ENCODE measurements at places on chromosomes 2 and 18.

DNA sequence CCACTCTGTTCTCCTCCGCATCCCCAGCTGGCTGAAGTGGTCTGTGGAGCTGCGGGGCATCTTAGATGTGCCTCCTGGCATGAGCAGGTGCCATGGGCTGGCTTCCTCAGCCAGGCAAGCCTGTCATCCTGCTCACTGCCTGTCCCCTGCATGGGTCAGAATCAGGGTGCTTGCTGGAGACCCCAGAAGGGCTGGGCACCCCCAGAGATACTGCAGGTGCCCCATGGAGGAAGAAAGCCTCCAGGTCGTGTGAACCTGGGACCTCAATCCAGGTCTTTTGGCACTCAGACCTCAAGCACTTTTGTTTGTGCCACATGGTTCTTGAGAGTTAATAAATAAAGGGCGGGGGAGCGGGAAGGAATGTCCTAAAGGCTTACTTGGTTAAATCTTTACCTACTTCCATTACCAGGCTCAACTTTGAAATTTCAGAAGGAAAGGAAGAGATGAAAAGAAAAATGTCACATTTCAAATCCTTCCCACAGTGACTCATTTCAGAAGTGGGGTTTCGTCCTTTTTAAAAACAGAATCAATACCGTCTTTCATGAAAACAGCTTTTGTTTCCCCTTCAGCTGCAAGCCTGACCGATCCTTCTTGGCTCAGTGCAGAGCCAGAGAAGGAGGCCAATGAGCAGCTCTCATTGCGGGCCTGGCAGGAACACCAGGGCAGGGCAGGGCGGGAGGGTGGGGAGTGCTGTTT lies 69.9 kb downstream of the RHOB start:
- peak; percentile 45 for DNase-seq

DNA sequence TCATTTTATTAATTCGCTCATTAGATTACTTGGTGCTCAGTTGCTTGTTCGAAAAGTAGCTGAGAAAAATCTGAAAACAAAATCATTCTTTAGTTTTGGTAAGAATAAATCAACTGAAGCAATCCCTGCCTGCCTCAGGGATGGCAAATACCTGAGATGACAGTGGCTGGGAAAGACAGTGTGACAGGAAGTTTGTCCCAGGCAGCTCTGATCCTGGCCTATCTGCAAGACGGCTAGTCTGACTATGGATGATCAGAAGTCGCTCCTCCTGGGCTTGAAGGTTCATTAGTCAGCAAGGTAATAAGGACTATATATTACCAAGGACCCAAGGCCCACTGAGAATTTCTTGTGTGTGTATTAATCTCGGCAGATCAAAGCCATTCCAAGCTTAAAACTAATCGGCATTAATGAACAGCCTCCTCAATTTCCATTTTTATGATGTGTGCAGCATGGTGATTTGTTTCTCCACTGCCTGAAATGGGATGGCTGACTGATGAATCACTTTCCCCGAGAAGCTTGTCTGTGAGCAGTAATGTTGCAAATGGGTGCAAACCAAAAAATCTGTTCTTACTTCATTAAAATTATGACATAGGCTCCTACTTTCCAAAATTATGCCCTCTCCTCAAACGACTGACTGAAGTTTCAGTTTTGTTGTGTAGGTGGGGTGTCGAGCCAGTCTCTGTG lies 199.9 kb downstream of the ACTR3 start:
- DNase-seq = peak; percentile 80

GRCh38 chr2:75375646-75376582 lies 176.6 kb upstream of the TACR1 start:
- no peak for DNase-seq

GRCh38 chr2:241776336-241777169 lies at the start of gene GAL3ST2:
Gene GAL3ST2 (plus strand): TSS chr2:241776822. CDS start chr2:241776956, 134 bp downstream.
- DNase-seq = no peak

DNA sequence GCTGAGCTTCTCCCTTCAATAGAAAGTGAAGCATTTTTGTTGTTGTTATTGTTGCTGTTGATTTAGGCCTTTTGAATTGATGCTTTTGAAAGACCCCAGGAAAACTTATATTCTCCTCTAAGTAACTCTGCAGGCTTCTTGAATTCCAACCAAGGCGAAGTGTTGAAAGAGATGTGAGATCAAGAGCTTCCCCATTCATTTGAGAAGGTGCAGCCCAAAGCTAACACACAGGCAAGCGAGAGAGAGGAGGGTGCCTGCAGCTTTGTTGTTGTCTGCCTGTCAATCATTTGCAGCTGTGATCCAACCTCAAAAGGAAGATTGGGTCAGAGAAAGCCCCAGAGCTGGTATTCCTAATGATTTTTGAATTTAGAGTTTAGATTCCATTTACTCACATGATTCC lies 963.6 kb upstream of the CNTNAP5 start:
- no peak for DNase-seq

DNA sequence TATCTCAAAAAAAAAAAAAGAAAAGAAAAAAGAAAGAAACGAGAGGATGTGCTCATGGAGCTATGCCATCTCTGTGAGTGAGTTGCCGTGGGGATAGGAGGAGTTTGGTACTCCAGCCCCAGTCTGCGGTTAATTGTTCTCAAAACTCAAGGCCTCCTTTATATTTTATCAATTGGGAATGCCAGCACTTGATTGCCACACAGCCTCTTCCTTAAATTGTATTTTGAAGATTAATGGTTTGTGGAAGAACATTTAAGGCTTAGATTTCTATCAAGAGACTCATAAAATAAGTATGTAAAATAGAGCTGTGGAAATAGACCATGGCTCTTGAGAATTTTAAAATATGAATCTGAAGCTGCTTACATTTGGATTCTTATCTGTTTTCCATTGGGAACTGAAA lies 29.8 kb downstream of the KCNE4 start:
- no peak for DNase-seq

GRCh38 chr2:55922291-55922907 lies 1.2 kb downstream of the EFEMP1 start:
- peak; percentile 55 for DNase-seq

DNA sequence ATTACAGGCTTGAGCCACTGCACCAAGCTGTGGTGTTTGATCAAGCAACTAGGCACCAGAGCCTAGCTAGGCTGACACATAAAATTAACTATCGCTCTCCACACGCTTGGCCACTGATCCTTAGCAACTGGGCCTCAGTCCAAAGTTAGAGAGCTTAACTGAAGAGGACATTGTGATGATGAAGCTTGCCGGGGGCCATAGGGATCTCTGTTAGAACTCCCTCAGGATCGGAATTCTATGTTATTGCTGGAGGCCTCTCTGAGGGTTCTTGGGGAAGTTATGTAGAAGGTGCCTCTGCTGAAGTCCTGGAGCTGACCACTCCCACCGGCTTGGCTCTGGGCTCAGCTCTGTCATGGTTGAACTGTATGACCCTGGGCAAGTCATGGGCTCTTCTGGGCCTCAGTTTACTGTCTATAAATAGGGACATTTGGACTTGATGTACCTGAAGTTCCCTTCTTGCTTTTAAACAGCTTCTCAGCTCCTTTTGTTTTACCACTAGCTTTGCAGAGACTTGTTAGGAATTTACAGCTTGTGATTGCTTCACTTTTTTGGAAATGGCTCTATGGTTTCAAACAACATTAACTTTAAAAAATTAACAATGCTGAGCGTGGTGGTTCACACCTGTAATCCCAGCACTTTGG lies 44.1 kb downstream of the GATA6 start:
- no peak for DNase-seq

DNA sequence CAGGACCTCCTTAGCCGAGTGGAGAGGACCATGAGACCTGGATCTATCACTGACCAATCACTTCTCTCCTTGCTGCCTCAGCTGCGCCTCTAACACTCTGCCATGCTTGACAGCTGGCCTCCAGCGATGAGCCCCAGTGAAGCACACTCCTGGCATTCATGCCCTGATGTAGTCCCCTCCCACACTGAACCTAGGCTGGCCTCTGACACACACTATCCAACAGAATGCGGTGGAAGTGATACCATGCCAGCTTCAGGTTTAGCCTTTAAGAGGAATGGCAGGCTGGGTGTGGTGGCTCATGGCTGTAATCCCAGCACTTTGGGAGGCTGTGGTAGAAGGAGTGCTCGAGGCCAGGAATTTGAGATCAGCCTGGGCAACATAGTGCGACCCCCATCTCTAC lies 73.7 kb upstream of the LAPTM4A start:
- DNase-seq = no peak

Measured in islet precursor cell (in vitro differentiated cells).